HuH-7.5 (cell line): ENCODE measurements at places on chromosomes 4 and X.

DNA sequence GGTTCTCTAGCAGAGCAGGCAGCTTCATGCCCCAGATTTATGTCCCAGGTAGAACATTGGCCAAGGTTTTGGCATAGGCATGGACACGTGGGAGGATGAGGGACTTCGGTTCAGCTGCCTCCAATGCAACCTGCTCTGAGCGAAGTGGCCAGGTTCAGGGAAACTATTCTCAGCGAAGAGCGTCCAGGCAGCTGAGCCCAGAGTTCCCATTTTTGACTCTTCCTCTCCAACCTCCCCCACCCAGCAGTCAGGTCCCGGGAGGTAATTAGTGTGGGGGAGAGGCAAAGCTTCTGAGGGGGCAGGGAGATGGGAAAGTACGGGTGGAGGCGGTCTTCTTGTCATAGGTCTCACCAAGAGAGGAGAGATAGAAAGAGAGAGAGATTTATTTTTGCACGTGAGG is 1.0 kb downstream of the GABRA4 start:
- no peak for DNase-seq

- no peak for DNase-seq
Measured at GRCh38 chr4:70714079-70714887, 7.5 kb upstream of the RUFY3 start.

GRCh38 chr4:30757357-30757756 is 37.2 kb downstream of the PCDH7 start:
- no peak for DNase-seq

GRCh38 chrX:82734140-82734539 is 774.0 kb upstream of the POU3F4 start:
- DNase-seq: no peak

DNA sequence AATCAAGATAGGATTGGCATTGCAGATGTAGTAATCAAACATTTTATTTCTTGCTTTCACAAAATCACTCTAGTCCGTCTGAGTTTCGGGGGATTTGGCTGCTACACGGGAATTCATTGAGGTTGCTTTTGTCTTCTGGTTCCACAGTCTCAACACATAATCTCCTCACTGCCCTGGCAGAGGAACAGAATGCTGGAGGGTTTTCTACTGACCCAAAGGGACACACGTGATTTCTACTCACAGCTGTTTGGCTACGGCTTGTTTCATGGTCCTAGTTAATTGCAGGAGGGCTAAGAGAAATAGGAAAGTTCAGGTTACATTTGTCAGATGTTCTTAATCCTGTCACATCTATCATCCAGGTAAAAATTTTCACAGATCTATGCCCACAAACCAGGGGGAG is 1811.6 kb downstream of the ARAP2 start:
- no peak for DNase-seq

DNA sequence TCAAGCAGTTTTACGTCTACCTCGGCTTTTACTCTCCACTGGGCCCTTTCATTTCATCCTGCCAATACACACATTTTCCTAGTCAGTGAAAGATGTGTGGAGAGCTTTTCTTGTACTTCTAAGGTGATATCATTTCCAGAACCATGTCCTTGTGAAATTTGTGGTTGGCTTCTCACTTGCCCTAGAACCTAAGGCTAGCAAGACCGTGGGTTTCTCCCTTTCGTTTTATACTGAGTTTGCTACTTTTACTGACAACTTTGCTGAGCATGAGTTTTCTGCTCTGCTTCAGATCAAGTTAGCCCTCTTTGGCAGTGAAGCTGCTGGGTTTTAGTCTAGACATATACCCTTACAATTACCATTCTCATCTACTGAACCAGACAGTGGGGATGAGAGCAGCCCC is 95.7 kb upstream of the FRMPD4 start:
- no peak for DNase-seq

DNA sequence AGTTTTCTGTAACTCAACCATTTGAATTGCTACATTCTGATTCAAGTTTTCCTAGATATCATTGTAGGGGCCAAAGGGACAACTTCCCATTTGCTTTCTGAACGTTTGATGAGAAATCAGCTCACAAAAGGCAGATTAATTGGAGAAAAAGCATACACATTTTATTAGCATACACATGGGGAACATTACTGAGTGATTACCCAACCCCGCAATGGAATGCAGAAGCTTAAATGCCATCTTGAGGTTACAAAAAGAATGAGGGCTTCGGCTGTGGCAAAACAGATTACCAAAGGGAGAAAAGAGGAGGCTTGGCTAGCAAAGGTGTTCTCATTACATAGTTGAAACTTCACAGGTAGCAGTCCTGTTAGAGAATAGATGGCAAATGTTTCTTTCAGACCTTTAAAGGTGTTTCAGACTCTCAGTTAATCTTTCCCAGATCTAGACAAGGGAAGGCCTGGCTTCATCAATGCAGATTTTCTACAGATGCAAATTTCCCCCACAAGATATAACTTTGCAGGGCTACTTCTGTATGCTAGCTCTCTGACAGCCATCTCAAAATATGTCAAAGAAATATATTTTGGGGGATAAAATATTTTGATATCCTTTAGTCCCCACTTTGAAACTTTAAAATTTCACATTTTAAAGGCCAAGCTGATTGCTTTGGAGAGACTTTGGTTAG is 26.5 kb upstream of the HERC6 start:
- no peak for DNase-seq

GRCh38 chr4:89834486-89835209 is 2.3 kb downstream of the SNCA start:
- no peak for DNase-seq

DNA sequence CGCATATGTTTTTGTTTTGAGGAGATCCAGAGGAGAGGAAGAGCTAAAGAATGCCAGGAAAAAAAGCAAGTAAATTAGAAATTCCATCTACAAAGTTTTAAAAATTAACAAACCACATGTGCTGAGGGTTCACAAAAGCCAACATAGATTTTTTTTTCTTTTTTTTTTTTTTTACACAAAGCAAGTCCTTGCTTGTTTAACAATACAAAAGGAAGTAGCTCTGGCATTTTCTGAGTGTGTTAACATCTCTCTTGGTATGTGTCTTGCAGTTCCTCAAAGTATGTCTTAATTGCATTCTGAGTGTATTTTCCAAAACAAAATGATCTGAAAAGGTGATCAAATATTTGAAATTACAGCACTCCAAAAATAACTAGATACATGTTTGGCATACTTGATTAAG is 1682.7 kb upstream of the AGA start:
- DNase-seq: no peak

GRCh38 chr4:121633653-121634052 is 63.1 kb downstream of the ANXA5 start:
- DNase-seq: no peak

GRCh38 chrX:108726748-108727147 is 9.6 kb downstream of the IRS4 start:
- no peak for DNase-seq

DNA sequence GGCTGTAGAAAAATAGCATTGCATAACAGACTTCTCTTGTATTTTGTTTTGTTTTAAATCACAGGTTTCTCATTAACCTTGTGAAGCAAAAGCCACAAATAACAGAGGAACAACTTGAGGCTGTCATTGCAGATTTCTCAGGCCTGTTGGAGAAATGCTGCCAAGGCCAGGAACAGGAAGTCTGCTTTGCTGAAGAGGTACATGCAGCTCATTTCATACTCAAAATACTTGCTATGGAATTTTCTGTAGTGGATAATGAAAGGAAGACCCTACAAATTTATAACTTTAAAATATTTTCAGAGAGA is 17.6 kb downstream of the AFP start:
- no peak for DNase-seq

- DNase-seq: no peak
Measured at GRCh38 chr4:127560755-127561154, 72.0 kb upstream of the INTU start.

GRCh38 chr4:168731706-168732414 is 235.0 kb downstream of the PALLD start:
- DNase-seq: no peak

GRCh38 chr4:40937140-40937725 is 187.5 kb downstream of the NSUN7 start:
- no peak for DNase-seq

- no peak for DNase-seq
Measured at GRCh38 chr4:183118141-183118540, 19.1 kb downstream of the WWC2 start.
